ENCODE measurements at places on chromosomes 2 and 18. TPM values are rescaled to one million over a fixed set of nuclear protein-coding genes. Genes with fewer than 3 reads are reported as not detected.

Gene EGR4
- not detected for total RNA-seq

Gene TBR1
- total RNA-seq = 0.10 TPM

Gene UPP2
- not detected for total RNA-seq

Gene IL36RN
- total RNA-seq = not detected

Gene FAM110C
- 0.16 TPM for total RNA-seq

Gene SPP2
- not detected for total RNA-seq

Gene KLHL29
- total RNA-seq = 4.1 TPM

Gene NAT8
- total RNA-seq = not detected

Gene SERPINB12
- total RNA-seq = not detected

Gene TRABD2A
- total RNA-seq = 71.9 TPM

Gene GKN1
- not detected for total RNA-seq

Gene OSR1
- not detected for total RNA-seq

Gene PDE1A
- total RNA-seq = not detected

Gene NGEF
- not detected for total RNA-seq

Gene DNAH7
- total RNA-seq = not detected

Gene CHAC2
- total RNA-seq = 17.1 TPM

Gene COL3A1
- not detected for total RNA-seq
